AG09319 (cell line): ENCODE measurements at places on chromosomes 4 and X.

GRCh38 chr4:25065932-25066590, 35.3 kb upstream of the LGI2 start:
- DNase-seq, result no peak

DNA sequence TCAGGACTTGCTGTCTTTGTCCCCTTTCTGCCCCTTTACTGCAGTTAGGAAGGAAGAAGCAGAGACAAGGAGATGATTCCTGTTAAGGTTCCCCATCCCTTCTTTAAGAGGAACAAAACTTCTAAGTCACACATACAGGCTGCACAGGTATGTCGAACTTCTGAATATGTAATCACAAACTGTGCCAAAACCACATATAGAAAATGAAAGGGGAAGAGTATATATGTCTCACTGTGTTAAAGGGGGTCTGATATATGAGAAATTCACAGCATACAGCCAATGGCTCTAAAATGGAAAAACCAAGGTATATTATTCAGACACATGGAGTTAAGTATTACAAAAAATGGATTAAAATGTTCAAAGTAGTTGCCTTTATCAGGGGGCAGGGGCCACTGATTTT, 11.7 kb downstream of the CFAP97 start:
- no peak for DNase-seq

DNA sequence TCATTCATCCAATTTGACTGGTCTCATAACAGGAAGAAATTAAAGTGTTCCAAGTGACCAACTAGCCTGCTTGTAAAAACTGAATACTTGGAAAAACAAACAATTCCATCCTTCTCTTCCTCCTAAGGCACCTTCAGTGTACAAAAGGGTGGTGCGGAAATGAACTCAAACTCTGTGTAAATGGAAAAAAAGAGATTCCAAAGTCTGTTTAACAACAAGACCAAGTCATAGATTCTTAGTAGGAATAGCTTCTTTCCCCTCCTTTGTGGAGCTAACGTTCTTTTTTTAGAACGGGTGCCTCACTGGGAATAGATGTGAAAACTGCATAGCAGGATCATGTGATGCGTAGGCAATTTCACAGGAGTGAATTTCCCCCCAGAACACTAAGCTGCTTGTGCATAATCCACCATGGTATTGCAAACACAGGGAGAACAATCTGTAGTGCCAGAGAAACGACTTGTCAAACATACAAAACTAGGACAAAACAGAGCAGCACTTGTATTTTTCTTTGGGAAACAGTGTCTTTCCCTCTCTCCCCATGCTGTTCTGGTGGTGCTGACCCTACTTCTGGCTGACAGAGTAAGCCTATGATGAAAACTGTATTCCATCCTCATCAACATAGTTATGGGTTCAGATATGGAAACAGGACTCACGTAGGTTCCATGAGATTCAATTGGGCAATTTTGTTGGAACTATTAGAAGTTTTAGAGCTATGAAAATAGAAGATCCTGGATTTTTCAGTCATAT, 13.2 kb upstream of the SOD3 start:
- DNase-seq, result no peak

DNA sequence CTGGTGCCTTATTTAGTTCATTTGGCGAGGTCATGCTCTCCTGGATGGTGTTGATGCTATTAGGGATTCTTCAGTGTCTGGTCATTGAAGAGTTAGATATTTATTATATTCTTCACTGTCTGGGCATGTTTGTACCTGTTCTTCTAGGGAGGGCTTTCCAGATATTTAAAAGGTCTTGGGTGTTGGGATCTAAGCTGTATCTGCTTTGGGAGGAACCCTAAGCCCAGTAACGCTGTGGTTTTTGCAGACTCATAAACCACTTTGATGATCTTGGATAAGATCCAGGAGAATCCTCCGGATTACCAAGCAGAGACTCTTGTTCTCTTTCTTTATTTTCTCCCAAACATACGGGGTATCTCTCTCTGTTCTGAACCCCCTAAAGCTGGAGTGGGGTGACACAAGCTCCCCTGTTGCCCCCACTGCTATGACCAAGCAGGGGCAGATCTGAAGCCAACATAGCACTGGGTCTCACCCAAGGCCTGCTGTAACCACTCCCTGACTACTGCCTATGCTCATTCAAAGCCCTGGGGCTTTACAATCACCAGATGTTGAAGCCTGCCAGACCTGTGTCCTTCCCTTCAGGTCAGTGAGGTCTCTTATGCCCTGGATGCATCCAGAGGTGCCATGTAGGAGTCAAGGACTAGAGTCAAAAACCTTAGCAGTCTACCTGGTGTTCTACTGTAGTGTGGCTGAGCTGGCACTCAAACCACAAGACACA, 187.6 kb downstream of the GUCY2F start:
- DNase-seq, result no peak

- no peak for DNase-seq
These were observed 441.0 kb downstream of the GPM6A start for GRCh38 chr4:175371091-175371490.

GRCh38 chr4:76087007-76087769, 12.7 kb downstream of the ART3 start:
- DNase-seq, result peak; percentile 2

DNA sequence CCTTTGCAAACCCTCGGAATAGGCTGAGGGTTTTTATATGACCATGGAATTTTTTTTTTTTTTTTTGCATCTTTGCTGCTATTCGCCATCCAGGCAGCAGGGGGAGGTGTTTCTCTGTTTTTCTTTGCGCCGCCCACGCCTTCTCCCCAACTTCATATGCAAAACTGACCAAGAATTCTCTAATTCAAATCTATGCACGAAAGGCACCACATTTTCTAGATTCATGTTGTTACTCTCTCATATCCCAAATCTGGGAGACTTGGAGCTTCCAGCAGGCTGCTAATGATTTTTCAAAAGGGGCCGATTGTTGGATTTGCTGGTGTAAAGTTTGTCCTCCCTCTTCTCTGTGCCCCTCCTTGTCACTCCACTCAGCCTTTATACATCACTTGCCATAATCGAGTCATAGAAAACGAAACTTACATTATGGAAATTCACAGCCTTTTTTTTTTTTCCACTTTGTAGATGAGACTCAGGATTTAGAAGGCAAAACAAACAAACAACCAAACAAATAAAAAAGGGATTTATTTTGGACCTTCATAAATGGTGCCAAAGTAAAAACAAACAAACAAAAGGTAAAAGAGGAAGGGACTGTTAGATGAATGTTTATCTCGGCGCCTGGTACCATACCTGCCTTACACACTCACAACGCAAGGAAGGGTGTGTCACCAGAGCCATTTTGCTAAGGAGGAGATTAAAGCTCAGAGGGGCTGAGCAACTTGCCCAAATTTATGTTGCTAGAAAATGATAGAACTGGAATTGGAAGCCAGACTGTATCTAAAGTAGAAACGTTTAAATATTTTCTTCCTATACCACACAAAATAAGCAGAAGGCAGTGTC, 29.3 kb upstream of the BOD1L1 start:
- DNase-seq, result peak; percentile 44
